ENCODE measurements at places on chromosomes 2 and 18.

DNA sequence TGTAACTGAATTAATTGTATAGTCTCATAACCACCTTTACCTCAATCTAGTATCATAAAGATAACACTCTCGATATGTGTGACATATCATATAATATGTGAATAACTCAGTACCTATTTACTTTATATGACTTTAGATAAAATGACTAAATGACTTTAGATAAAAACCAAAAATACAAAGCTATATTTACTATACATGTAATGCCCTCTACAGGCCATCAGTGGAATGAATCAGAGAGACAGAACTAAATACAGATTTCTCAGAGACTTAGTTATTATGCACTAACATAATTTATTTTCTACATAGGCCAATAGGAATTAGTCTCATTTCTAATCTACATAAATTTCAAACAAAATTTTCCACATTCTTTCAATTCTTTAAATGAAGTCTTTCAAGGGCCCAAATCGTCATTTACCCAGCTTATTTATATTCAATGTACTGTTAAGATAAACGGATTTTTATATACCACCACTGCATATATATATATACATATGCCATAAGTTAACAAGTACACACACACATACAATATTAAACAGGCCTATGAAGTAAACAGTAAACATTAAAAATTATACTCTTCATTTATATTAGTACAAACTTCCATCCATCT, 219.9 kb downstream of the EXOC6B start:
- DNase-seq: no peak

- DNase-seq: no peak
Observed at GRCh38 chr2:54941248-54941984, 108.8 kb downstream of the RTN4 start.

DNA sequence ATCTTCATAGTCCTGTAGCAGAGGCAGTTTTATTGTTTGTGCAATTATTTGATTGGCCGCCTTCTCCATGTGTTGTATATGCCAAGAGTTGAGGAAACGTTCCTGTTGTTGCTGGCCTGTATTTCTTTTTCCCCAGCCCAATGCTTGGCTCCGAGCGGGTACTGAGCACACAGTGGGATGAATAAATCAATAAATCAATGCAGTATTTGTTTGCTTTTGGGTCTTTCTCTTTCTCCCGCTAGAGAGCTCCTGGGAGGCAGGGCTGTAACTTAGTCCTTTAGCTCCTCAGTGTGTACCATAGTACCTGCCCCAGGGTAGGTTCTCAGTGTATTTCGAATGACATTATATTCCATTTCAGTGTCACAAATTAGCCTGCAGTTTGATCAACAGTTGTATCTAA, 71.8 kb downstream of the ICOS start:
- no peak for DNase-seq

GRCh38 chr18:3970929-3971328, 484.2 kb downstream of the DLGAP1 start:
- no peak for DNase-seq

GRCh38 chr2:185388226-185388625, 350.4 kb upstream of the FSIP2 start:
- DNase-seq: no peak

DNA sequence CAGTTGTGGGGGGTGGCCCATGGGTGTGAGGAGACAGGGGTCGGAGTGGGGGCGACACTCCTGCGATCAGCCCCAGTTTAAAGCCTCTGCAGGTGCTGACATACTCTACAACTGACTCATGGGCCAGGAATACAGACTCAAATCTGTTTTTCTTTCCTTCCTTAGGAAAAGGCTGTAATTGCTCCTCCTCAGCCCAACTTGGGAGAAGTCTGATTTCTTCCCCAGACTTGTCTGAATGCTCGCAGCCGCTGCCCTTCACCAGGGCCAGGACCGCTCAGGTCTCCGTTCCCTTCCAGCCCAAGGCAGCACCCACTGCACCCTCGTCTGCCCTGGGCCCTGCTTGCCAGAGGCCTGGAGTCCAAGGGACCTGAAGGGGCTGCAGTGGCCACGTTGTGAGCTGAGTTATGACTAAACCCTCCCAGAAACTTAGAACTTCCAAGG, 41.3 kb downstream of the RHOB start:
- DNase-seq: no peak

- DNase-seq: no peak
Observed at GRCh38 chr2:120845277-120845676, 109.6 kb downstream of the GLI2 start.

- DNase-seq: no peak
Observed at GRCh38 chr2:133500917-133501316, 67.3 kb downstream of the NCKAP5 start.

- no peak for DNase-seq
Observed at GRCh38 chr18:45136381-45137086, 455.8 kb downstream of the SETBP1 start.

GRCh38 chr2:6392354-6392753, 473.4 kb downstream of the CMPK2 start:
- DNase-seq: no peak

DNA sequence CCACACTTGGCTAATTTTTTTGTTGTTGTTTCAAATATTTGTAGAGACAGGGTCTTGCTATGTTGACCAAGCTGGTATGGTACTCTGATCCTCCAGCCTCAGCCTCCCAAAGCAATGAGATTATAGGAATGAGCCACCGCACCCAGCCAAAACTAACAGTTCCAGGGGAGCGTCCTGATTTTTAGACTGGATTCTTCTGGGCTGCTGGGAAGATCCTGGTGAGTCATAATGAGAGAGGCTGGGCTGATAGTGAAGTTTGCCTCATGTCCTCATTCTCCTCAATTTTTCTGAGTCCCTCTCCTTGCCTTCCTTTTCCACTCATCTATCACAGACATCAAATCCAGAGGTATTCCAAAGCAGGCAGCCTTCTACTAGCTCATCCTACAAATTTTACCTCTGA, 81.3 kb downstream of the VSNL1 start:
- no peak for DNase-seq

GRCh38 chr2:159792599-159792998, 5.4 kb downstream of the CD302 start:
- no peak for DNase-seq

- no peak for DNase-seq
Observed at GRCh38 chr18:6205706-6206105, 209.0 kb downstream of the L3MBTL4 start.

- no peak for DNase-seq
Observed at GRCh38 chr2:53422979-53423378, 344.6 kb upstream of the CHAC2 start.

DNA sequence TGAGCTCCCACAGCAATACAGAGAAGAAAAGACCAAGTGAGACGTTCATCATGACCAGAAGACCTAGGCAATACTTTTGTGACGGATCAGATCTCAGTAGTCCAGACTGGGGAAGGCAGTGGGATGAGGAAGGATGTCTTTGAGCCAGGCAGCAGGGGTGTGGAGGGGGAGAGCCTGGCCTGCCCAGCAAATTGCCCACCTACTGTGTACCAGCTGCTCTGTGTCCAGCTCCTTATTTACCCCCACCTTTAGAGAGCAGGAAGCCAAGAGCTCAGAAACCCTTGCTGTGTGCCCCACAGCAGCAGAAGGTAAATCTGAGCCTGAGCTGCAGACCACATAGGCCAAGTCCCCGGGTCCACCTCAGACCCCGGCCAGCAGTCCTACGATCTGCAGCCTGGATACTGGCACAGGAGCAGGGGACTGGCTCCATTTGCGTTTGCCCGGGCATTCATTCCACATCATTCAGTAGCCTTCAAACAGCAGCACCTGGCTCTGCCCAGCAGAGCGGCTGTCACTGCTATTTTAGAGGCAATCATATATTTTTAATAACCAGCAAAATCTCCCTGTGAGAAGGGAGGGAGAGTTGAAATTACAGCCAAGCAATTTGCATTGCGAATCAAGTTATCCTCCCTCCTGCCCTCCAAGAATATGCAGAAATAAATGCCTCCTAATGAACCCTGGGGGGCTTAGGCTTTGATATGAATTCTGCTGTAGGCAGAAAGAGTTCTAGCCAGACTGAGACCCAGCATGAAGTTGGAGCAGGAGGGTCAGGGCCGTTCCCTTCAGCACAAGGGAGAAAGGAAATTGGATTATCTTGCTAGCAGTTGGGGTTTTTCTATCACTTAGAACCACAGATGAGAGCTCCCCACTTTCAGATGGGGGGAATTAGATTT, 110.0 kb upstream of the FZD7 start:
- no peak for DNase-seq

DNA sequence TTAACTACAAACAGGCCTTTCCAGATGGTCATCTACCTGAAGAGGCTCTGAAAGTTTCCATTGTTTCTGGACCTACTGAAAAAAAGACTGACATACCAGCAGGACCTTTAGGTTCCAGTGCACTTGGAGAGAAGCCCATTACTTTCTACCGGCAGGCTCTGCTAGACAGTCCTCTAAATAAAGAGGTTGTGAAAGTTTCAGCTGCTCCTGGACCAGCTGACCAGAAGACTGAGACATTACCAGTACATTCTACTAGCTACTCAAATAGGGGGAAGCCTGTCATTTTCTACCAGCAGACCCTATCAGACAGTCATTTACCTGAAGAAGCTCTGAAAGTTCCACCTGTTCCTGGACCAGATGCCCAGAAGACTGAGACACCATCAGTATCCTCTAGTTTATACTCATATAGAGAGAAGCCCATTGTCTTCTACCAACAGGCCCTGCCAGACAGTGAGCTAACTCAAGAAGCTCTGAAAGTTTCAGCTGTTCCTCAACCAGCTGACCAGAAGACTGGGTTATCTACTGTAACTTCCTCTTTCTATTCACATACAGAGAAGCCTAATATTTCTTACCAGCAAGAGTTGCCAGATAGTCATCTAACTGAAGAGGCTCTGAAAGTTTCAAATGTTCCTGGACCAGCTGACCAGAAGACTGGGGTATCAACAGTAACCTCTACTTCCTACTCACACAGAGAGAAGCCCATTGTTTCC, 65.8 kb downstream of the ALMS1 start:
- DNase-seq: peak; percentile 20

DNA sequence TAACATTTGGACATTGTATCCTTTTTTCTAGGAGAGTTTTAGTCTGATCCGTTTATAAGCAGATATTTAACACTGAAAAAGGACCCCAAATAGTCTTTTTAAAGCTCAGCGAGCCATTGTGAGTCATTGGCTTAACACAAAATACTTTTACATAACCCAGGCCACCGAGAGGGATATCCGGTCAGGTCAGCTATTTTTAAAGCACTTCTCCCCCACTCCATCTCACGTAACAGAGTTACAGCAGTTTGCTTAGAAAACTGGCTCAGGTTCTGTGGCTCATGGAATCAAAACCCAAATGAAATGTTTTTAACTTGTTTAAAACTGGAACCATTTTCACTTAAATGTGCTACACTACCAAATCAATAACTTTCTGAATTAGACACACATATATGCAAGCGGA, 23.9 kb downstream of the COL4A3 start:
- no peak for DNase-seq

DNA sequence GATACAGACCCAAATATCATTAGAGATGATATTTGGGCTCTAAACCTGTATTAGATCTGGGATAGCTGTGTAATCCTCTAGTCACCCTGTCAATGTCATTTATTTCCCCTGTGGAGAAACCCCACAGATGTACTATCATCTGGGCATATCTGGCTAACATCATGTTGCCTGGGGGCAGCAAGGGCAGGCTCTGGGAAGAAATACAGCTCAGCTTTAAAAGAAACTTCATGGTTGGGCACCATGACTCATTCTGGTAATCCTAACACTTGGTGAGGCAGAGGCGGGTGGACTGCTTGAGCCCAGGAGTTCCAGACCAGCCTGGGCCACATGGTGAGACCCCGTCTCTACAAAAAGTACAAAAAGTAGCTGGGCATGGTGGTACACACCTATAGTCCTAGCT, 282.5 kb downstream of the SLC8A1 start:
- DNase-seq: no peak

GRCh38 chr2:121429119-121429903, 101.4 kb upstream of the RNU4ATAC start:
- DNase-seq: no peak

GRCh38 chr2:21981127-21981526, 857.4 kb downstream of the TDRD15 start:
- DNase-seq: no peak

GRCh38 chr2:232979871-232980461, 33.1 kb downstream of the NGEF start:
- no peak for DNase-seq

GRCh38 chr18:78630356-78630755, 349.3 kb upstream of the SALL3 start:
- DNase-seq: no peak

GRCh38 chr2:282371-283263, 5.3 kb downstream of the ALKAL2 start:
- DNase-seq: no peak

- peak; percentile 2 for DNase-seq
Observed at GRCh38 chr2:239496700-239497099, 95.9 kb upstream of the HDAC4 start.

DNA sequence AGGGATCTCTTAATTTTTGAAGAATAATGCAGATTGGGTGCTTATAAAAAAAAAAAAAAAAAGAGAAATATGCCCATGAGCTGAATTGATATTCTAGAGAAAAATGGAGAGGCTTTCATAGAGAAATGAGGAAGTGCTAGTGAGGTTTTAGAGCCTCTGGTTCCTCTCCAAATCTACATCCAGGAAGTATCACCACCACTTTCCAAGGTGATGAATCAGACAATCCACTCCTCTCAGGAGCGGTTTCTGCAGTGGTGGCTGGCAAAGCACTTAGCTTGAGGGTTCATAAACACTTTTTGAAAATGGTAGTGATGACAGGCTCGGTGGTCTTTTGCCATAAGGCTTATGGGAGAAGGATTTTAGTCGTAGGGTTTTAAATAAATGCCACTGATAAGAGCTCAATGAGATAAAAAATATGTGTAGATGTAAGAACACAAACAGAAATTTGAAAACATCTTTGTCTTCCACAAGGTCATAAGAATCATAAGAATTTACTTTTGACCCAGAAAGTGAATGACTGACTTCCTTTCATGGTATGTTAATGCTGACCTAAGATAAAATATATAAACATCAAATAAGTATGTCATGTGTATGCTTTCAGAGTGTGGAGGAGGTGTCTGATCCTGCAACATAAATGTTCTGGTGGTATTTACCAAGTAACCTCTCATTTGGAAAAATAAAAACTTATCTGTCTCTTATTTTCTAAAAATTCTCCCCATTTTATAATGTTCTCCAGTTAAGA, 42.1 kb upstream of the DSG1 start:
- DNase-seq: no peak

DNA sequence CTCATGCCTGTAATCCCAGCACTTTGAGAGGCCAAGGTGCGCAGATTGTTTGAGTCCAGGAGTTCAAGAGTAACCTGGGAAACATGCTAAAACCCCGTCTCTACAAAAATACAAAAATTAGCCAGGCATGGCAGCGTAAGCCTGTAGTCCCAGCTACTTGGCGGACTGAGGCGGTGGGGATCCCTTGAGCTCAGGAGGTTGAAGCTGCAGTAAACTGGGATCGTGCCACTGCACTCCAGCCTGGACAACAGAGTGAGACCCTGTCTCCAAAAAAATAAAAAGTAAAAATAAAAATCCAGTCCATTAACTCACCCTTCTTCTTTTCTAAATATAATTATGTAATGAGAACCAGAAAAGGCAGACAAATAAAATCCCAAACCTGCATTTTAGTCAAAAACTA, 8.2 kb downstream of the BAZ2B start:
- no peak for DNase-seq

All from CMK (cell line).